Body of pancreas (tissue), 4 donors: ENCODE measurements at places on chromosomes 13 and 19. TPM values are rescaled to one million over a fixed set of nuclear protein-coding genes. Genes with fewer than 3 reads are reported as not detected.

DNA sequence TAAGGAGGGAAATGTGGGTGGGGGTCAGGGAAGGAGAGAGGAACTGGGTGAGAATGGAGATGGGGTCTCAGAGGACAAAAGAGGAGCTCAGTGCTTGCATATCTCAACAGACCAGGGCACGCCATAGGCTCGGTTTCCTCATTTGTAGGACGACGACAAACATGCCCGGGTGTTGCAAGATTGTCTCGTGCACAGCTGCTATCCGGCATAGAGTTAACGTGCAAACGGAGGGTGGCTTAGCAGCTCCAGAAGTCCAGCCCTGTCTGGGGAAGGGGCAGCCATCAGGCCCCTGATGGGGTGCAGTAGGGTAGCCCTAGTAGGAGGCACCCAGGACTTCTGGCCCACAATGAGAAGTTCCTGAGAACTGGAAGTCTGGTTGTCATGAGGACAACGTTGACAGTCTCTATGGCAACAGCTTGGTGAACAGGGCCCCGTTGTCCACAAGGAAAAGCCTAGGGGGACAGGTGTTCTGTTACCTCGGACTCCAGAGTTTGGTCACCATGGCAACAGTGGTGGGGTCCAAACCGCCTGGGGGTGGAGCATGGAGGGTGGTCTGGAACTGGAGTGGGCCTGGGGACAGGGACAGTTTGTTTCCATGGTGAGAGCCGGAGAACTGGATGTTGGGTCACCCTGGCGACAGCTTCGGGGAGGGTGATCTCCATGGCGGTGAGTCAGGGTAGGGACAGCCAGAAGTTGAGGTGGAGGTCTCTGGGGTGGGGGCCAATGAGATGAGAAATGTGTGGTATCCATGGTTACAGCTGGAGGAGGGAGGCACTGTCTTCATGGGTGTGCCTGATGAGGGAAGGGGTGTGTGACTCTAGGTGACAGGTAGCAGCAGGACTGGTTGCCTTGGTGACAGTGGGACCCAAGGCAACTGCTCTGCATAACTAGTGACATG lies 16.8 kb downstream of the TM6SF2 start:
- H3K4me3 ChIP-seq, result no peak overlapping the region
- H3K36me3 ChIP-seq, result no peaks in the 10 kb centered on the region
- no peak for DNase-seq
- H3K4me1 ChIP-seq, result no peaks in the 10 kb centered on the region
- no peaks in the 10 kb centered on the region for H3K27me3 ChIP-seq

GRCh38 chr13:102836471-102836870 lies 9.4 kb upstream of the ERCC5 start:
- H3K4me3 ChIP-seq, result no peak overlapping the region
- no peaks in the 10 kb centered on the region for H3K36me3 ChIP-seq
- no peak for DNase-seq
- no peak overlapping the region for H3K27ac ChIP-seq
- H3K4me1 ChIP-seq, result no peaks in the 10 kb centered on the region

DNA sequence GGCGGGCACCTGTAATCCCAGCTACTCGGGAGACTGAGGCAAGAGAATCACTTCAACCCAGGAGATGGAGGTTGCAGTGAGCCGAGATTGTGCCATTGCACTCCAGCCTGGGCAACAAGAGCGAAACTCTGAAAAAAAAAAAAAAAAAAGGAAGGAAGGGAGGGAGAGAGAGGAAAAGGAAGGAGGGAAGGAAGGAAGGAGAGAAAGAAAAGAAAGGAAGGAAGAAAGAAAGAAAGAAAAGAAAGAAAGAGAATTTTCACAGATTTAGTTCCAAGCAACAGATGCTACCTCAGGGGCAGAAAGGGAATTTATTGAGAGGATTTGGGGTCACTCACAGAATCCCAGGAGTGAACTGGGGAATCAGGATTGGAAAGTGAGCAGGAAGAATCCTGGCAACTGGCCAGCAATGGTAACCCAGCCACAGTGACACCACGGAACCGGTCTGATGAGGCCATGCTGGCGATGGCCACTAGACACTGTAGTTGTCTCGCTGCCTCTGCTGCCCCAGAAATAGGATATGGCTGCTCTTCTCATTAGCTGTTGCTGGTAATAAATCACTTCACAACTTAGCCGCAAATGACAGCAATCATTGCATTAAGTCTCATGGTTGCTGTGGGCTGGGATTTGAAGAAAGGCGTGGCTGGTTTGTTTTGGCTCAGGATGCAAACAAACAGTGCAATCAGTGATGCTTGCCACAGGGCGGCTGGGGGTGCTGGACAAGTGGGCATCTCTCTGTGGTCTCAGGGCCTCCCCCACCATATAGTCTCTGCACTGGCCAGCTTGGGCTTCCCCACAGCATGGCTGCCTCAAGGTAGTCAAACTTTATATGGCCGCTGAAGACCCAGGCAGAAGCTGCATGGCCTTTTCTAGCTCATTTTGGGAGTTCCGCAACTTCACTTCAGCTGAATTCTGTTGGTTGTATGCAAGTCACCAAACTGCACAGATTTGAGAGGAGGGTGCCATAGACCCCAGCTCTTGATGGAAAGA lies 5.2 kb upstream of the BCAM start:
- H3K4me3 ChIP-seq, result no peak overlapping the region
- no peaks in the 10 kb centered on the region for H3K36me3 ChIP-seq
- peaks cover 28% of the 10 kb centered on the region for H3K4me1 ChIP-seq
- H3K27ac ChIP-seq, result no peak overlapping the region
- DNase-seq, result no peak
- H3K27me3 ChIP-seq, result no peaks in the 10 kb centered on the region

- H3K36me3 ChIP-seq, result no peaks in the 10 kb centered on the region
- H3K27ac ChIP-seq, result no peak overlapping the region
- no peak overlapping the region for H3K4me3 ChIP-seq
- H3K4me1 ChIP-seq, result no peaks in the 10 kb centered on the region
These were observed 1526.9 kb downstream of the EFNB2 start for GRCh38 chr13:105008604-105009003.

DNA sequence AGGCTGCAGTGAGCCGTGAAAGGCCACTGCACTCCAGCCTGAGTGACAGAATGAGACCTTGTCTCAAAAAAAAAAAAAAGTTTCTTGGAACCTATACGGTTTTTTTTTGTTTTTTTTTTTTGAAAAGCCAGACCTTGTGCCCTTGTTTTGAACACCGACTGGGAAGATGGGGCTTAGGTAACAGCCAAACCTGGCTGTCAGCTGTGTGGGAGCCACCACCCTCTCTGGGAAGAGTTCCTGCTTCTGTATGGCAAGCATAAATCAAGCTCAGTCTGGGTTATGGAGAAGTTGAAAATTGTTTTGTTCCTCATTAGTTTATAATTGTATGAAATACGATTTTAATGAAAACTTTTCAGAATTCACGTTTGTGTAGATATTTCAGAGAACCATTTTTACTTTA lies 39.5 kb downstream of the MPHOSPH8 start:
- H3K27ac ChIP-seq, result no peak overlapping the region
- no peaks in the 10 kb centered on the region for H3K27me3 ChIP-seq
- no peak for DNase-seq
- no peak overlapping the region for H3K4me3 ChIP-seq

GRCh38 chr13:76646946-76647345 lies 239.3 kb downstream of the KCTD12 start:
- H3K27me3 ChIP-seq, result no peaks in the 10 kb centered on the region
- no peak overlapping the region for H3K27ac ChIP-seq
- no peaks in the 10 kb centered on the region for H3K4me1 ChIP-seq
- no peak overlapping the region for H3K4me3 ChIP-seq
- H3K36me3 ChIP-seq, result no peaks in the 10 kb centered on the region
- DNase-seq, result no peak

DNA sequence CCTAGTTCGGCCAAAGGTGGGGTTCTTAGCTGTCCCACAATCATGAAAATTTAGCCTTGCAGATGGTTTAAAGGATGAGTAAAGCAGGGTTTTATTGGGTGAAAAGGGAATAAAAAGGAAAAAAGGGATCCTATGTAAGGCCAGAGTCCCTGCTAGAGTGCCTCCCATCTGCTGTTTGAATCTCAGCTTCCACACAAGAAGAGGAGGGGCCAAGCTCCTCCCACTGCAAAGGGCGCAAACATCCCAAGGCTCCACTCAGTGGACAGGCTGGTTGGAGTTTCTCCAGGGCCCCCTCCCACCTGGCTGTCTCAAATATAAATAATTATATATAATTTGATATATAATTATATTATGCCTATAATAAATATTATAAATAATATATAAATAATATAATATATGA lies 1272.1 kb upstream of the PCDH20 start:
- DNase-seq, result no peak
- no peaks in the 10 kb centered on the region for H3K27me3 ChIP-seq
- no peak overlapping the region for H3K4me3 ChIP-seq
- no peaks in the 10 kb centered on the region for H3K36me3 ChIP-seq

GRCh38 chr13:63855457-63856118 lies 2439.9 kb upstream of the PCDH20 start:
- no peak overlapping the region for H3K4me3 ChIP-seq
- H3K4me1 ChIP-seq, result no peaks in the 10 kb centered on the region
- H3K27me3 ChIP-seq, result no peaks in the 10 kb centered on the region
- no peak overlapping the region for H3K27ac ChIP-seq

- peaks cover 15% of the 10 kb centered on the region for H3K36me3 ChIP-seq
- peaks cover 21% of the 10 kb centered on the region for H3K4me1 ChIP-seq
- no peak overlapping the region for H3K4me3 ChIP-seq
- H3K27me3 ChIP-seq, result no peaks in the 10 kb centered on the region
These were observed 17.2 kb upstream of the RAB8A start for GRCh38 chr19:16094360-16095070.

DNA sequence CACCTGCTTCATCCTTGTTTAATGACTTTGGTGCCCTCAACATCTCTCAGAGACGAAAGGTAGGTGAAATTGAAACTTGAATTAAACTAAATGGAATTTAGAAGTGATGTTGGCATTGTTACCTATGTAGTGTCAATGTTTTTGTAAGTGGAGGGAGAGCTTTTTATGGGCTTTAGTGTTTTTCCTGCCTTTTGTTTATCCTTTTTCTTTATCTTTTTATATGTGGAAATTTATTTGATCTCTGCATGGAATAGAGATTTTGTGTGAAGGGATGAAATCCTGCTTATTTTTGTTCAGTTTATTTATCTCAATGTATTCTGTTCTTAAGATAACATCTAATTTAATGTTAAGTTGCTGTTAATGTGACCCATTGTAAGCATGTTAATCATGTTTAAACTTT lies 39.5 kb downstream of the PAN3 start:
- H3K4me3 ChIP-seq, result no peak overlapping the region
- no peak overlapping the region for H3K27ac ChIP-seq
- no peaks in the 10 kb centered on the region for H3K27me3 ChIP-seq

DNA sequence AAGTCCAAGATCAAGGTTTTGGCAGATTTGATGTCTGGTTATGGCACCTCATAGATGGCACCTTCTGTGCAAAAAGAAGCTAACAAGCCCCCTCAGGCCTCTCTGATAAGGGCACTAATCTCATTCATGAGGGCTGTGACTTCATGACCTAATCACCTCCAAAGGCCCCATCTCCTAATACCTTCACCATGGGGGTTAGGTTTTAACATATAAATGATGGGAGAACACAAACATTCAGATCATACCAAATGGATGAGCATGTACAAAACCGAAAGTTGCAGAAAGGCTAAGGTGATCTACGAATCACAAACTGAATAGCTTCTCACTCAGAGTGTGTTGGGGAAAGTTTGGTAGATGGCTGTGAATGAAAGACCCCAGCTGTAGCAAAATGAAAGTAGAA lies 217.4 kb downstream of the TBC1D4 start:
- no peak for DNase-seq
- no peaks in the 10 kb centered on the region for H3K4me1 ChIP-seq
- no peak overlapping the region for H3K27ac ChIP-seq

GRCh38 chr19:43416951-43417623 lies 2.4 kb downstream of the TEX101 start:
- no peaks in the 10 kb centered on the region for H3K36me3 ChIP-seq
- H3K4me3 ChIP-seq, result no peak overlapping the region
- DNase-seq, result no peak
- no peak overlapping the region for H3K27ac ChIP-seq
- no peaks in the 10 kb centered on the region for H3K27me3 ChIP-seq

DNA sequence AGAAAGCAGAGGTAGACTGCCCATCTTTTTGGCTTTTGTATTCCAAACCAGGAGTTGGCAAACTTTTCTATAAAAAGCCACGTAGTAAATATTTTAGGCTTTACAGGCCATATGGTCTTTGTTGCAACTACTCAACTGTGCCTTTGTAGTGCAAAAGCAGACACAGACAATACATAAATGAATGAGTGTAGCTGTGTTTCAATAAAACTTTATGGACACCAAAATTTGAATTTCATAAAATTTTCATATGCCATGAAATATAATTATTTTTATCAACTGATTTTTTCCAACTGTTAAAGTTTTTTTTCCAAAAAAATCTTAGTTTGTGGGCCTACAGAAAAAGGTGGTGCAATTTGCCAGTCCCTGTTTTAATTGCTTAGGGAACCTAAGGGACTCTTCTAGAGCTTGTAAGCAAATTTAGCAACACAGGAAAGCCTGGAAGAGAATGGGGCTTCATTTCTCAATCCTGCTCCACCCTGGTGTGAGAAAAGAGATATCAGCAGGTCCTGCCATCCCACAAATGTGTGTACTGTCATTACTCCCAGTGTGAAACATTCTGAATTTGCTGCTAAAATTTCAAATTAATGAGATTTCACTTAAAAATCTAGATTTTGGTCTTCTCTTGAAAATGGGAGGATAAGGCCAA lies 194.2 kb downstream of the RGCC start:
- peaks cover under 1% of the 10 kb centered on the region for H3K4me1 ChIP-seq
- H3K27ac ChIP-seq, result no peak overlapping the region
- no peak overlapping the region for H3K4me3 ChIP-seq
- no peaks in the 10 kb centered on the region for H3K36me3 ChIP-seq
- no peaks in the 10 kb centered on the region for H3K27me3 ChIP-seq

- H3K4me3 ChIP-seq, result no peak overlapping the region
- H3K27ac ChIP-seq, result peak overlapping the region; percentile 97
- DNase-seq, result no peak
- H3K27me3 ChIP-seq, result no peaks in the 10 kb centered on the region
These were observed 720 bp upstream of the HNRNPL start for GRCh38 chr19:38850436-38850975.

DNA sequence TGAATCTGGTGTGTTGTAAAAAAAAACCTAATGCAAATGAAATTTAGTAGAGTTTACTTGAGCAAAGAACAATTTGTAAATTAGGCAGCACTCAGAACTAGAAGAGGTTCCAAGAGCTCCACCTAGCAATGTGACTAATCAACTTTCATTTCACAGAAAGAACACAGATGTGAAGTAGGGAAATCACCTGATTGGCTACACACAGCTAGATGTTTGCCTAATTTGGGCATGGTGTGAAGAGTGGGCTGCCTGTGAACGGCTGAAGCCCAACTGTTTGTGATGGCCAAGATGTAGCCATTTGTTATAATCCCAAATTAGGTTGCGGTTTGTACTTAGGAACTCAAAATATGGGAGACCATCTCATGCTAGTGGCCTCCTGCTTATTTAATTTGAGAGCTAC lies 724.4 kb upstream of the SLITRK5 start:
- no peaks in the 10 kb centered on the region for H3K27me3 ChIP-seq
- H3K27ac ChIP-seq, result no peak overlapping the region
- H3K4me3 ChIP-seq, result no peak overlapping the region
- H3K4me1 ChIP-seq, result no peaks in the 10 kb centered on the region

GRCh38 chr19:11551603-11552235 lies 7.3 kb downstream of the ELOF1 start:
- peaks cover 3% of the 10 kb centered on the region for H3K4me1 ChIP-seq
- no peak overlapping the region for H3K4me3 ChIP-seq
- H3K27me3 ChIP-seq, result no peaks in the 10 kb centered on the region
- H3K27ac ChIP-seq, result no peak overlapping the region

Gene WDR87
- not detected for total RNA-seq

Gene ZNF556
- not detected for total RNA-seq

Gene LHB
- total RNA-seq, result not detected

Gene FBN3
- not detected for total RNA-seq

Gene RNF113B
- not detected for total RNA-seq

Gene CYP2B6
- total RNA-seq, result not detected

Gene SMAD9
- 1.6 TPM for total RNA-seq

Gene MYH14
- total RNA-seq, result 40.9 TPM

Gene SLC8A2
- 31.6 TPM for total RNA-seq

Gene TMEM38A
- total RNA-seq, result 2.9 TPM

Gene CRX
- total RNA-seq, result not detected
